ENCODE measurements at places on chromosomes 12 and 14.

DNA sequence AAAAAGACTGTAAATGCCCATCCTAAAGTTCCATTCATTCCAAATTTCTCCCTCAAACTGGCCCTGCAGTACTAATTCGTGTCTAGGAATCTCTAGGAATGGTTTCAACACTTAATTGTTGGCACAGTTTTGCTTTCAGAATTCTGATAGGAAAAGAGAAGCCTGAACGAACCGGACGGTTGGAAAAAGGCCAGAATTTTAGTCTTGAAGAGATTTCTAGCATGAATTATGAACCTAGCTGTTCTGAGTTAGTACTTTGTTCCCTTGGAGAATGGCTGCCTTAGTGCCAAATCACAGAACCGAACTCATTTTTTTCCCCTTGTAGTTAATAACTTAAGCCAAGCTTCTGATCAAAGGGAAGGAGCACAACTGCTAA is 262.6 kb downstream of the ADAMTS20 start:
- DNase-seq = no peak

DNA sequence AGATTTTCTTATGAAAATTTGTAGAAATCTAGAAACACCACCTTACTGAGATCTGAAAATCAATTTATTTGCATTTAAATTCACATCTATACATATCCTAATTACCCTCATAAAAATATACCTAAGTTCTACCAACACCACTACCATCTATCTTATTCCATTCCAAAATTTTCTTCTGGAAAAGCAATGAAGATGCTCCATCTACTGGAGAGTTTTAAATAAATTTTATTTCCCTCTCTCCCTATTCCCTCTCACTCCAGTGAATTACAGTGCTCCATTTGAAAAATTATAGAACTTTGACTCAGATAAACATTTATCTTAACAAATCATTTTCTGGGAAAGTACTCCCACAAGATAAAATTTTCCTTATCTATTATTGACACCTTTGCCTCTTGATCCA is 2.3 kb upstream of the C14orf39 start:
- DNase-seq = no peak

DNA sequence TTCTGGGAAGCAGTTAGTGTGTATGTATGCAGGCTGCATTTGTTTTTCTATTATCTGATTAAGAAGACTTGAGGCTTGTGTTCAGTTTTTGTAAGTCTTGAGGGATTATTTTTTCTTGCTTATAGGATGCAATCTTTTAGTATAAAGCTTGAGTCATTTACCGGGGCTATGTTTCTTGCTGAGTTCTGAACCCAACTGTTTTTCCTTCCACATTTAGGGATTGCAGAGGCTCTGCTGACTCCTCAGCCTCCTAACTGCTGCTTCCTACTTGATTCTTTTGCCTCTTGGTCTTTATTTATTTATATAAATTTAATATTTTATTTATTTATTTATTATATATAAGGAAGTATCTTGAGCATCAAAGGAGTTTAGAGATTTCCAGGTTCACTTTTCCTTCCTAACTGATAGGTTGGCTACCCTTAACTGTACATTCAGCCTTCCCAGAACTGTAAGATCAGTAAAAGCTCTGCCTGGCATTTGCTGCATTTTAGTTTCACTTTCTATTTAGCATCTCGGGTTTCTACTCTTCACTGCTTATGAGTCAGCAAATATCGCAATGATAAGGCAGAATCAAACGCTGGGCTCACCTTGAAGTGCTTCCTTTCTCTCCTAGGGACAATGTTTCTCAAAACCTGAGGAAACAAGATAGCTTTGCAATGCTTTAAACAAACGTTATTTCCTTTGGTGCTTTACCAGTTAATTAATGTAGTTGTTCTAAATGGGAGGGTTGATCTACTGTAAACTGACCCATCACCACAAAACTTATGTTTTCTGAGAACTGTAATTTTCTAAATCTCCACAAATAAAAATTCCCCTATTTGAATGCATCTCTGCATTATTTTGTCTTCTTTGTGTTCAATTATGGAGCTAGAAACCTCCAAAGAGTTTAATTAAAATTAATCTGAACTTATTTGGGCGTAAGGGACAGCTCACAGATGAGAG is 1183.7 kb upstream of the TMEM132C start:
- no peak for DNase-seq

DNA sequence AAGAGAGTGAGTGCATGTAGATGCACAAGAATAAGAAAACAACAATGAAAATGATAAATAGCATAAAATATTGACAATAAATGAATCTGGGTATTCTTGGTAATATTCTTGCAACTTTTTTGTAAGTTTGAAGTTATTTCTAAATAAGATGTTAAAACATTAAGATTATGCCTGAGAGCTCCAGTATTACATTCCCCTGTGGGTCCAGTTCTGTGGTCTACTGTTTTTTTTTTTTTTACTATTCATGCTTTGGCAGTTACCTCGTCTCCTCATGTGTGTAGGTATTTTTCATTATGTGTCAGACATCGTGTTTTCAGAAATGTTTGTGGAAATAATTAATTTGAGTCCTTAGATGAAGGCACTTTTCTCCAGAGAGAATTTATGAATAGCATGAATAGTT is 386.2 kb downstream of the AACS start:
- no peak for DNase-seq

GRCh38 chr12:47155457-47156166 is 75.9 kb upstream of the AMIGO2 start:
- DNase-seq = no peak

- DNase-seq = no peak
These were observed 4.3 kb upstream of the NKX2-1 start for GRCh38 chr14:36524220-36524837.

GRCh38 chr12:58576081-58576480 is 344.2 kb downstream of the LRIG3 start:
- DNase-seq = no peak

- no peak for DNase-seq
These were observed 46.1 kb downstream of the RASSF3 start for GRCh38 chr12:64656429-64656828.

DNA sequence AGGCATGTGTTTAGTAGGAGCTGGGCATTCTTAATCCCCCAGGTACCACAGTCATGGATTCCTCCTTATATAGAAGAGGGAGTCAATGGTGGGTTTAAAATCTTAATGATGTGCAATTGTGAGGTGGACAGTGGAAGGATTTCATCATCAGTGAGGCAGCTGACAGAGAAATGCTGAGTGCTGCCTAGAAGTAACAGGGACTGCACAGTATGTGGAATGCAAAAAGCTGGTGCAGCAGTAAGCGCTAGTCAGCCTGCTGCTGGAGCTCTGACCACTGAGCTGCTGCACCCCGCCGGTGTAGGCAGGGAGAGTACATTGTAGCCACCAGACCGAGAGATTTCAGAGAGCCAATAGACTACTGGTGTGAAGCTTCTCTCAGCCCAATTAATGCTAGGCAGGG is 80.5 kb upstream of the DACT1 start:
- no peak for DNase-seq

GRCh38 chr12:116590561-116590960 is 31.4 kb downstream of the MAP1LC3B2 start:
- DNase-seq = no peak

All from activated CD8-positive, alpha-beta memory T cell treated with anti-CD3 and anti-CD28 coated beads for 1 hour (primary cell).